ENCODE measurements at places on chromosomes 3 and 15. TPM values are rescaled to one million over a fixed set of nuclear protein-coding genes. Genes with fewer than 3 reads are reported as not detected.

- no peak for DNase-seq
These were observed 163.0 kb upstream of the TMCO5A start for GRCh38 chr15:37771465-37771864.

DNA sequence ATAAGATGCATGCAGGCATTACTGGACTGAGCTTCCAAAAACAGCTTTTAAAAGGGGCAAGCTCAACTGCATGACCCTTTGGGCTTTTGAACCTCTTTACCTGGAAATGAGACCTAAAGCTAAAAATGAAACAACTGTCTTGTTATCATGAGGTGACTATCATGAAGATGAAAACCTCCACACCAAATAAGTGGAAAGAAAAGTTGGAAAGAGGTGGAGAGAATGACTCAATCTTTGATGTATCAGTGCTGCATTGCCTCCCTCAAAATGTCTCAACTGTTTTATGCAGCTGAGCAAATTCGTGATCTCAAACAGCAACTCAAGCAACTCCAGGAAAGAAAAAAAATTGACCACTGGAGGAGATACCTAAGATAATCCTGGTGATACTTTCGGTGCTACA, 307.1 kb downstream of the KBTBD8 start:
- no peak for DNase-seq

DNA sequence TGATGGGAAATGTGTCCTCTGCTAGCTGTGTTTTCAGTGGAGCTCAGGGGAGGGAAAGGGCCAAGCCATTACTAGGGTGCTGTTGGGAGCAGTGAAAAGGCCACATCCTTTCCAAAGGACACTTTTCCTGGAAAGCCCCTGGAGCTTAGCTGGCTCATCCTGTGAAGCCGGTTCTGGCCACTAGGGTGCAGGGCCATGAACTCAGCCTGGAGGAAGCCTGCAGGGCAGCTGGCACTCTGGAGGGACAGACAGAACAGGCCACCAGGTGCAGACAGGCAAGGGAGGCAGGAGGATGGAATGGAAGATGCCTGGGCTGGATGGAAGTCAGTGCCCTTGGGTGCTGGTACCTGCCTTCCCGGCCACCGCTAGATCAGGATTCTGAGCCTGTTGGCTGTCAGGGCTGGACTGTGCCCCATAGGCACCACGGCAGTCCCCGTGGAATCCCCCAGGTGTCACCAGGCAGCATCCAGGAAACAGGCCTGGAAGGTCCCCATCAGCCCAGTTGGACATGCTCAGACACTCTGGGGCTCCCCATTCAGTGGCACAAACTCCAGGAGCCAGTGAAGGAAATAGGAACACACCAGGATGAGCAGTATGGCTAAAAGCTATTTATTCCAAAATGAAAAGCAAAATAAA, 76.2 kb upstream of the C2CD4B start:
- DNase-seq, result no peak

GRCh38 chr15:27675571-27675970, 423.5 kb downstream of the OCA2 start:
- no peak for DNase-seq

DNA sequence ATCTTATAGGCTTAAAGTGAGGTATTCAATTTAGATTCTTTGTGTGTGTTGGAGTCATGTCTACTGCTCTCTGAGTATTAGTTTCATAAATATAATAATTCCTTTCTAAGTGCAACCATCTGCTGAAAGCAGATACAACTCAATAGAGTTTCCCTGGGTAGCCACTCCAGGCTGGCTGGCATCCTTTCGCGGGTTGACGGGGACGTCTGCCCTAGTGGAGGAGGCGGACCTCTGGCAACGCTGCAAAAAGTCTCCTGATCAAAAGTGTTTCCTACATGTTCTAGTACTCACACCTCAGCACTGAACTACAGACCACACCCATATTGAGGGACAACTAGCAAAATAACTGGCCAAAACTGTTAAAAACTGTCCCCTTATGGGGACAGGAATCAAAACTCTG, 2.5 kb downstream of the MOBP start:
- no peak for DNase-seq

- peak; percentile 18 for DNase-seq
These were observed 110.6 kb downstream of the CHL1 start for GRCh38 chr3:307182-307581.

The PROK2 gene
- not detected for total RNA-seq

- DNase-seq, result no peak
These were observed 135.8 kb upstream of the RORA start for GRCh38 chr15:61364871-61365270.

DNA sequence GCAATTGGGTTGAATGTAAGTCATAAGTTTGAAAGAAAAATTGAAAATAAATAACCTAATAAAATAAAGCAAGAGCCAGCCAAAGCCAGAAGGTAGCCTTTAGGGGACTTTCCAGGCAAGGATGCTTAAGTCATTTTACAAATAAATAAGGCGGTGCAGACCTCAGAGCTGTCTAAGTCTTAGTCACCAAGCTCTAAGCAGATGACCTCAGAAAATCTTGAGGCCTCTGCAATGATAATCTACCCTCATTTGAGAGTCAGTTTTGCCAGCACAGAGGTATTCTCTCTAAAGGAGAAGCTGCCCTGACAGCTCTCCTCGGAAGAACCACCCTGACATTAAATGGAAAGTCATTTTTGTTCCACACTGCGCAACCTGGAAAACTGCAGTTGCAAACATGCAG, 113.9 kb downstream of the OXNAD1 start:
- DNase-seq, result no peak

DNA sequence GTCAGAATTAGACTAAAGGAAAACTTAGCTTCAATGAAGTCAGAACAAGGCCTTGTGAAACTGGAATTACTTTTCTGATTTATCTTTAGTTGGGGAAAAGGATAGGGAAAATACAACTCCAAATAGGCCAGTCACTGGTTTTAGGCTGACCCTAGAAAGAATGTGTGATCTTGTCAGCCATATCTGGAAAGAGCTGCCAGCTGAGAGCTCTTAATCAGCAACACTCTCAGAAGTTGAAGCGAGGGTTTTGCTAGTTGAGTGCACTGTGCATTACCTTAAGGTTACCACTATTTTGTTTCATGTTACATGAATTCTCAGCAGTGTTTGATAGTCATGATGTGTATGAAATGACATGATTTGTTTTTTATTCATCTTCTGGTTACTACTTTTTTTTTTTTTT, 905.3 kb upstream of the ALCAM start:
- no peak for DNase-seq

GRCh38 chr3:194061421-194062030, 74.4 kb upstream of the HES1 start:
- no peak for DNase-seq

GRCh38 chr15:73957785-73958184, 31.5 kb downstream of the LOXL1 start:
- no peak for DNase-seq

The NPAP1 gene
- total RNA-seq, result not detected

The TGM4 gene
- not detected for total RNA-seq

- peak; percentile 7 for DNase-seq
These were observed 28.4 kb upstream of the SMAD6 start for GRCh38 chr15:66673410-66674322.

GRCh38 chr3:73550032-73550431, 74.7 kb downstream of the PDZRN3 start:
- no peak for DNase-seq

DNA sequence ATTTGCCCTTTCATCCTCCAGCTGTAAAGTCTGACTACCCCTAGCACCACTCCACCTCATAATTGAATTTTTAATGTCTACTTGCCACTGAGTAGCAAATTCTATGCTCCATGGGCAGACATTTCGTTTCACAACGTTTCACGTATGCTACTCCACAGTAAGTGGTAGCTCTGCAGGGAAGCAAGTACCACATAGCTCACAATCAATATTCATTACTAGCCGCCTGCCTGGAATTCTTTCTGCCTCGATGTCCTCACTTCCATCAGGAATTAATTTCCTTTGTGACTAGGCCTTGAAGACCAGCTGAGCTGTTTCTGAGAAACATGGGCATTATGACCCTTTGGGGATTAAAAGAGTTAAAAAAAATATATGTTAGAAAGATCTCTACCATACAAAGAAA, 15.3 kb downstream of the NPTN start:
- no peak for DNase-seq

DNA sequence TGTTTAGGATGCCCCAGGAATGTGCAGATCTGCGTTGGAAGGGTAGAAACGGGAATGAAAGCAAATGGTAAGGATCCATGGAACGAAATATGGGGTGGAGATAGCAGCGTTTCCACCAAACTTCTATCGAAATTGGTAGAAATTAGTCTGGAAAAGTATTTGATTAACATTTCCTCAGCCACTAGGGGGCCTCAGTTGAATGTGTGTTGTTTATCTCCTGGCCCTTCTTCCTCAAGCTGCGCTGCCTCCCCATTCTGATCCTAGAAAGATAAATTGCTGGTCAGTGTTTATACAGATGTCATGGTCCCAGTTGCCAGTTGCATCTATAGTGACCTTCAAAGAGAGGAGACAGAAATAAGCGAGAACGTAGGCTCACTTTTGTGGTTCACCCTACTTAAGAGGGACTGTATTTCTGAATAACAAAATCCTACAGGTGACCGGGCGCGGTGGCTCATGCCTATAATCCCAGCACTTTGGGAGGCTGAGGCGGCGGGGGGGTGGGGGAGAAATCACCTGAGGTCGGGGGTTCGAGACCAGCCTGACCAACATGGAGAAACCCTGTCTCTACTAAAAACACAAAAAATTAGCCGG, 457.1 kb downstream of the SQOR start:
- DNase-seq, result peak; percentile 57

The FES gene
- 0.64 TPM for total RNA-seq

The SYNPR gene
- not detected for total RNA-seq

DNA sequence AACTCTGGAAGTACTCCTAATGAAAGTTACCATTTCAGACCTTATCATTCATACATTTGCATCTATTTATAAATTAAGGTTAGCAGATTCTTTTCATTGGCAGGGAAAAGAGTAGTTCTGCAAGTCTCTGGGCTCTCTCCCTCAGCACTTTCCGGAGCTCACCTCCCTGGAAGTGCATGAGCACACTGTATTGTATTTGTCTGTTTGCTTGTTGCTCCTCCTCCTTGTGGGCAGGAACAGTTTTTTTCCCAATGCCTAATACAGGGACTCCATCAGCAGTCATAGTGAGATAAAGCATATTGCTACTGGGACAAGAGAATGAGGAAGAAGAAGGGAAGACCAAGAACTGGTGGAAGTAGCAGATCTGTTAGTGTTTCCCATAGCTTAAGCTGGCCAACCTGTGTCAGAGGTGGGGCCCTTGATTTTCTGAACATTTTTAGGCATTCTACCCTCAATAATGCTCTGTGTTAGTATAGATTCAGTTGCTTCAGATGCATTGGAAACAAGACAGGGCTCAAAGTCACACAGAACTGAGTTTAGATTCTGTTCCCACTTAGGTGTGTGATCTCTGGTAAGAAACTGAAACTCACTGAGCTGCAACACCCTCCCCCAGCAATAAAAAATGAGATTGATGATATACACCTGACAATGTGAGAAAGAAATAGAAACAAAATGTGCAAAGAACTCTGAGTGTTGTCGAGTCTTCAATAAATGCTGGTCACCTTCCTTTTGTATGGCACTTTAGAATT, 407.8 kb downstream of the TUSC7 start:
- DNase-seq, result no peak

The SH3GL3 gene
- not detected for total RNA-seq

GRCh38 chr3:123148772-123149171, 53.0 kb upstream of the SEC22A start:
- no peak for DNase-seq

GRCh38 chr3:52055537-52056351, 627 bp downstream of the DUSP7 start:
- peak; percentile 52 for DNase-seq

DNA sequence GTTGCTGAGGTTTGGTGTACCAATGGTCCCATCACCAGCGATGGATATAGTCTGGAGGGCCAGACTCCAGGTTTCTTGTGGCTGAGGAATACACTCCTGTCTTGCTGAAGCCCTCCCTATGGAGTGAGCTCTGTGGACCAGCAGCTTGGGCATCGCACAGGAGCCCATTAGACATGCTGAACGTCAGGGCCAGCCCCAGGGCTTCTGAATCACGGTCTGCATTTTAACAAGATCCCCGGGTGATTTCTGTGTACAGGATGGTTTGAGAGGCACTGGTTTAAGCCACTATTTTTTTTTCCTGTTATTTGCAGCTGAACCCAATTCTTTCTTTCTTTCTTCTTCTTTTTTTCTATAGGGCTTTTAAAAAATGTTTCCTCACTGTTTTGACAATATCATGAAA, 69.5 kb upstream of the XCR1 start:
- no peak for DNase-seq

The UBL7 gene
- total RNA-seq, result 111 TPM

The MUC13 gene
- total RNA-seq, result not detected

- no peak for DNase-seq
These were observed 42.8 kb downstream of the MAP2K1 start for GRCh38 chr15:66429546-66429945.

The FETUB gene
- total RNA-seq, result not detected

DNA sequence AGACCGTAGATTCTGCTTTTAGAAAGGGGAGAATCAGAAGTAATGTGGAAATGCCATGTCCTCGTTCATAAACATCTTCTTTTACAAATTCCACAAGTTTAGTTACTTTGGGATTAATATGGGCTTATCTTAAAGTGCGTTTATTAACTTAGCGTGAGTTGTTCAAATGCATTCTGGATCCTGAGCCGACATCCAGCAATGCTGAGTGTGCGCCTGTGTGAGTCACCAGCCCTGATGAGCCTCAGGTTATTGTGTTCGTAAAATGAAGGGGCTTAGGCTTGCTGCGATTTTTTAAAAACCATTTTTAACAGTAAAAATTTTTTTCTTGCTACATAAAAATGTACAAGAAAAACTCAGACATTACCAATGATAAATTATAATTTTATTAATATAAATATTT, 57.9 kb downstream of the TFRC start:
- no peak for DNase-seq

All from G401 (cell line).